ENCODE measurements at places on chromosomes 7 and 10.

- DNase-seq: no peak
Measured at GRCh38 chr10:1567152-1567551, 170.2 kb downstream of the ADARB2 start.

GRCh38 chr7:105703207-105703930 is 122.1 kb upstream of the EFCAB10 start:
- no peak for DNase-seq

DNA sequence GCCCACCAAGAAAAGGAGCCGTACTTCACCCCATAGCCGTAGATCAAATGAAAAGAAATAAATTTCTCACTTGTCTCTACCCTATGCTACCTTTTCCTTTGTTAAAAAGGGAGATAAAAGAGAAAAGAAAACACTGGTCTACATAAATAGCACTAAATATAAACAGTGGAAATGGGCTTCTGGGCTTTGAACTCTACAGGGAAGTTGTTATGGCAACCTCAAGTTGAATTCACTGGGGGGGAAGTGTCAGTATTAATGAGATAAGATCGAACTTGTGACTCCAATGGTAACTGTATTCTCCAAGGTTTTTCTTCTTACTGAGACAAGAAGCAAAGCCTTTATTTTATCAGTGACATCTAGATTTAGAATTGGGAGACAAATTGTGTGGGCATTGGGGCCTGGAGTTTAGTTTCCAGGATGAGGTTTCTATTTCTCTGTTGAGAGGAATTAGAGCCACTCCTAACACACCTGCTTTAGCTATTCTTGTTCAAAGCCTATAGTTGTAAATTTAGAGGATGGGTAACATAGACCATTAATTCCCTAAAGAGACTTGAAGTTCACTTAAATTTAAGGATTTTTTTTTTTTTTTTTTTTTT is 604.3 kb upstream of the GALNT17 start:
- DNase-seq: no peak

DNA sequence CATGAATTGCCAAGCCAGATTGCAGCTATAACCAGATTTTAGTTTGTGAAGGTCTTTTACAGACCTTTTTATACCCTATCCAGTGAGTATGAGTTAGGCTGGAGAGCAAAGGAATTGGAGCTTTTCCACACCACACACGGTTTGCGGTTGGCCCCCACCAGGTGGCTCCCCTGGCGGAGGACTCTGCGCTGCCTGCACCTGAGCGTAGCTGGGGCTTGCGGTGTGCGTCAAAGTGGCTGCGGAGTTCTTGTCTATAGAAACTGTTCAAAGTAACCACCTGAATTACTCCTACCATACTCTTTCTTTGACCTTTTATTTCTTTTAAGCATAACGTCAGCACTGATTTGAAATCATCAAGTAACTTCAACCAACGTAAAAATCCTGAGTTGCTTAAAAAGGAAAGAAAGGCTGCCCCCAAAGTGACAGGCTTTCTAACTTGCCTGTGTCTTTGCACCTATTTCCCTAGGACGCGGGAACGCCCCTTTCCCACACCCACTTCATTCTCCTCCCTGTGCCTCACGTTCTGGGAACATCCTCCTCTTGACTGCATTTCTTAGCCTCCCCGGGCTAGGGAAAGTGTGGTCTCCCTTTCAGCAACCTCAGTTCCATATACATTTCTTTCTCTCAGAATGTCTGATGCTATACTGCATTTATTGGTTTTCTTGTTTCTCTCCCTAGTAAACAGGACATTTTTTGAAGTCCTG is 47.6 kb upstream of the TMEM72 start:
- DNase-seq: no peak

DNA sequence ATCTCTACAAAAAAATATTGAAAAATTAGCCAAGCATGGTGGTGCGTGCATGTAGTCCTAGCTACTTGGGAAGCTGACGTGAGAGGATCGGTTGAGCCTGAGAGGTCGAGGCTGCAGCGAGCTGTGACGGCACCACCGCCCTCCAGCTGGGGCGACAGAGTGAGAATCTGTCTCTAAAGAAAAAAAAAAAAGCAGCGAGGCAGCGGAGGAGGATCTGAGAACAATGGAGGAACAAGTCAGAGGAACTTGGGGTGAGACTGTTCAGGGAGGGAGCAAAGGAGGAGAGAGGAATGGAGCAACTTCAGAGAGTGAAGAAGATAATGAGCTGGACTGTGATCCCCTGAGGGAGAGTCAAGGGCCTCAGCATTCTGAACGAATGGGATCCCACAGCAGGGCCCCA is 85.4 kb downstream of the MKX start:
- no peak for DNase-seq

GRCh38 chr7:139913021-139913844 is 84.2 kb downstream of the TBXAS1 start:
- no peak for DNase-seq

DNA sequence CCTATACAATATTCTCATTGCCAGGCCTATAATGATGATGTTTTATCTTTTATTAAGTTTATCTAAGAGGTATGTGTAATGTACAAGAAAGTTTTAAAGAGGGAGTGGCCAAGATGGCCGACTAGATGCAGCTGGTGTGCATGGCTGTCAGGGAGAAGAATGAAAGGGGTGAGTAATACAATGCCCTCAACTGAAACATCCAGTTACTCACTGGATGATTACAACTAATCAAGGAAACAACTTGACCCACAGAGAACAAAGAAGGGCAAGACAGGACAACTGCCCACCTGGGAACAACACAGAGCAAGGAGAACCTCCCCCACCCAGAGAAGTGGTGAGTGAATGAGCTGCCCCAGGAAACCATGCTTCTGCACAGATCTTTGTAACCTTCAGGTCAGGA is 880.0 kb upstream of the LRRTM3 start:
- no peak for DNase-seq

DNA sequence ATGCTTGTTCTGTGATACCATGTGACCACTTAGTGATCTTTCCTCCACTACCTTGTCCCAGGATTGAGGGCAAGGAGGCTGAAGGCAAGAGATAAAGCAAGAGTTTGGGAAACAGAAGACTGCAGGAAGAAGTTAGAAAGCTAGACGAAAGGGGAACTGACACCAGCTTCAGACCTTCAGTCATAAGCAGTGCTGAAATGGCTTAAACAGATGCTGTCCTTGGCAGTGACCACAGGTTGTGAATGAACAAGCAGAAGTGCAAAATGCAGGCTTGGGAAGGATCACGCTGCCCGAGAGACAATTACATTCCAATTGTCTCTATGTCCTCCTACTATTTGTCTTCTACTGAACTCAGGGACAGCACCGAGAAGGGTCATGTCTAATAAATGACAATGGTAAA is 704.9 kb upstream of the AUTS2 start:
- DNase-seq: no peak

- DNase-seq: no peak
Measured at GRCh38 chr7:83866582-83866981, 217.6 kb upstream of the SEMA3E start.

DNA sequence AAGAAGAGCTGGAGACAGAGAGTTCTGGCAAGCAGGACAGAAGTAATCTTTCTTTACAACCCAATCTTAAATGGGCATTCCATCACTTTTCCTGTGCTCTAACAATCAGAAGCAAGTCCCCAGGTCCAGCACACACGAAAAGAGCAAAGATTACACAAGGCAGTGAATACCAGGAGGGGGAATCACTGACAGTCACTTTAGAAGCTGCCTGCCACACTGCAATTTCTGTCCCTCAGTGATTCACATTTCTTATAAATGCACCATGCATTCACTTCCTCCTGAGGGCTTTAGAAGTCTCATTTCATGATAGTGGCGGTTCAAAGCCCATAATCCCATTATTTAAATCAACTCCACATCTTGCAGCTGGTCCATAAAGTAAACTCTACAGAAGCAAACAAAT is 362.5 kb downstream of the POM121L12 start:
- DNase-seq: no peak

DNA sequence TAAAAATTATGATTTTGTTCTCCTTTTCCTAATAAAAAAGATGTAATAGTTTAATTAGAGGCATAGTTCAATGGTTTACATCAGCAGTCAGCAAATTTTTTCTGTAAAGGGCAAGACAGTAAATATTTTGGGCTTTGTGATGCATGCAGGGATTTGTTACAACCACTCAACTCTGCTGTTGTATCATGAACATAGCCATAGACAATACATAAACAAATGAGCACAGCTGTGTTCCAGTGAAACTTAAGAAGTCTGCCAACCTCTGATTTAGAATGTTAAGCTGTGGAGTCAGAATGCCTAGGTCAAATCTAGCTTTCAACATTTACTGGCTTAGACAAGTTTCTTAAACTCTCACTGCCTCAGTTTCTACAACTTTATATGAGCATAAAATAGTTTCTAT is 31.6 kb downstream of the ASZ1 start:
- no peak for DNase-seq

GRCh38 chr7:31513790-31514189 is at the start of gene ITPRID1:
TSS of gene ITPRID1 (plus strand) at chr7:31514090. CDS start at chr7:31553025, 38,935 bp downstream.
- DNase-seq: no peak

DNA sequence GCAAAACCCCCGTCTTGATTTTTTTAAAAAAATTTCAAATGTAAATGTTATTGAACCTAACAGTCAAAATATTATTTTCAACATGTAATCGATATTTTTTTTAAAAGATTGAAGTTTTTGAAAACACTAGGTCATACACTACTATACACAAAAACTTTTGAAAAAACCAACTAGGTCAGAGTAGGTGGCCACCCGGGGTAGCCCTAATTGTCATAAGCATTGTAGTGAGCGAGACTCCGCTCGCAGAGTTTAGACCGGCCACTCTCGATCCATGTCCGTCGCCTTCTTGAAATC is 417 bp downstream of the RFC2 start:
- DNase-seq: no peak

DNA sequence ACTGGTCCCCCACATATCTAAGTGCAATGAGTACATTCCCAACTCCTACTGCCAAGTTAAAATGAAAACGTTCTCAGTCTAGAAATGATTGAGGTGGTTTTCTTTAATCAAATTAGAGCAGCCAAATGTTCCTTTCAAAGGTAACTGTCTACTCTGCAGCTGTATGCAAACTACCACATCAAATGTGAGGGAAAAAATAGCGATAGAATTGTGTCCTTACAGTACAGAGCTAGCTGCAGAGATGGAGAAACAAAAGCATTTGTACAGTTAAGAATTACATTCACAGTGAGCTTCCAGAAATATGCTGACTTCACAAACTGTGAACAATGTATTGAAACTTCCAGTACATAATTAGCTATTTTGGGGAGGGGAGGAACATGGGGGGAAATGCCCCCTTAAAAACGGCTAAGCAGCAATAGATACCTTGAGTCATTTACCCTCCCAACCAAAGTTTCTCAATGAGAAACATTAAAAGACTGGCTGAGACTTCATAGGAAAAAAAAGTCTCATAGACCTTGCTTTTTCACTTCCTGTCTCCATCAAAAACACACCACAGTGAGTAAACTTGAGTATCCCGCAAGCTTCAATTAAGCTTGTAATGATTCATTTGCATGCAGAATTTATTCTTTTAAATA is 22.9 kb downstream of the CDK6 start:
- peak; percentile 30 for DNase-seq

DNA sequence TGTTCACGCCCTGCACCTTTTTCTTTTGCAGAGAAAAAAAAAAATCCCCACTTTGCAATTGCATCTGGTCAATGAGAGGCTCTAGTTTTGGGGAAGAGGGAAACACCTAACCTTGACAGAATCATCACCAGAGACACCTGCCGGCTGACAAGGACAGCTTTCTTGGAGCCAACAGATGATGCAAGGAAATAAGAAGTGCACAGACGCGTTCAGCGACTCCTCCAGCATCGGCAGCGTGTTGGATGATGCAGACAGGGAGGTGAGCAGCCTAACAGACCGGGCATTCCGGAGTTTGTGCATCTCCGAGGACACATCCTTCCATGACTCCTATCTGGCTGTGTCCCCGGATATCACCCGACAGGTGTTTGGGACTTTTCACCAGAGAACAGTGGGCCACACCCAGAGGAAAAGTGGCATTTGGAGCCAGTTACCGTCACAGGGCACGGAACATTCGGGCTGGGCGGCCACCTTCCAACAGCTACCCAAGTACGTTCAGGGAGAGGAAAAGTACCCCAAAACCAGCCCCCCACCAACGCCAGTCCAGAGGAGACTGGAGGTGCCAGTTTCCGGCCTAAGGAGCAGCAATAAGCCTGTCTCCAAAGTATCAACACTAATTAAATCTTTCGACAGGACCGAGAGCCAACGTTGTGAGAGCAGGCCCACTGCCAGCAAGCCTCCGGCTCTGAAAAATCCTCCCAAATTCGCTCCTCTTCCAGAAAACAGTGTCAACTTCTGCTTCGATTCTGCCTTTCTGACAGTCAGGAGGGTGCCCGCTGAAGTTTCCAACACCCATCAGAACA is 23.6 kb downstream of the C10orf71 start:
- no peak for DNase-seq

GRCh38 chr10:36725581-36726520 is 399.5 kb upstream of the ANKRD30A start:
- no peak for DNase-seq

DNA sequence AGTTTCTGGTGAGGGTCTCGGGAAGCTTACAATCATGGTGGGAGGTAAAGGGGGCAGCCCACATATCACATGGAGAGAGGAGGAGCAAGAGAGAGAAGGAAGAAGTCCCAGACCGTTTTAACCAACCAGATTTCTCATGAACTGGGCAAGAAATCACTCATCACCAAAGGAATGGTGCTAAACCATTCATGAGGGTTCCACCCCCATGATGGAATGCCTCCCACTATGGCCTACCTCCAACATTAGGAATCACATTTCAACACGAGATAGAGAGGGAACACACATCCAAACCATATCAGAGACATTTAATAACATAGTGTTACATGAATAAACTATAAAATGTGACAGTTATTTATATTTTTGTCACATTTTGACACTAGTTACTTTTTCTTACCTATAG is 214.8 kb upstream of the MAGI2 start:
- no peak for DNase-seq

GRCh38 chr7:132508724-132509353 is 67.4 kb downstream of the PLXNA4 start:
- no peak for DNase-seq

DNA sequence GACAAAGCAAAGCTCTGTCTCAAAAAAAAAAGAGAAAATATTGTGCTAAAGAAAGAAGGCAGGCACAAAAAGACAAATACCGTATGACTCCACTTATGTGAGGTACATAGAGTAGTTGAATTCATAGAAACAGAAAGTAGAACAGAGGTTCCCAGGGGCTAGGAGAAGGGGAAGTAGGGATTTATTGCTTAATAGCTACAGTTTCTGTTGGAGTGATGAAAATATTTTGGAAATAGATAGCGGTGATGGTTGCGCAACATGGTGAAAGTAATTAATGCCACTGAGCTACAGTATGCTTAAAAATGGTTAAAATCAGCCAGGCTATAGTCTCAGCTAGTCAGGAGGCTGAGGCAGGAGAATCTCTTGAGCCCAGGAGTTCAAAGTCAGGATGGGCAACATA is 18.5 kb upstream of the NPFFR1 start:
- DNase-seq: no peak

- DNase-seq: no peak
Measured at GRCh38 chr7:151157645-151158329, 9.7 kb downstream of the GBX1 start.
